Activated CD8-positive, alpha-beta memory T cell treated with anti-CD3 and anti-CD28 coated beads for 36 hours (primary cell): ENCODE measurements at places on chromosomes 16 and 17. TPM values are rescaled to one million over a fixed set of nuclear protein-coding genes. Genes with fewer than 3 reads are reported as not detected.

The SERPINF2 gene
- 0.19 TPM for total RNA-seq

The OMG gene
- not detected for total RNA-seq

The UMOD gene
- not detected for total RNA-seq

The ADGRG3 gene
- total RNA-seq: not detected

The FBXW10B gene
- total RNA-seq: 1.0 TPM
